ENCODE measurements at places on chromosomes 2 and 18.

- DNase-seq: no peak
Observed at GRCh38 chr2:217065695-217066405, 206.0 kb upstream of the TNP1 start.

DNA sequence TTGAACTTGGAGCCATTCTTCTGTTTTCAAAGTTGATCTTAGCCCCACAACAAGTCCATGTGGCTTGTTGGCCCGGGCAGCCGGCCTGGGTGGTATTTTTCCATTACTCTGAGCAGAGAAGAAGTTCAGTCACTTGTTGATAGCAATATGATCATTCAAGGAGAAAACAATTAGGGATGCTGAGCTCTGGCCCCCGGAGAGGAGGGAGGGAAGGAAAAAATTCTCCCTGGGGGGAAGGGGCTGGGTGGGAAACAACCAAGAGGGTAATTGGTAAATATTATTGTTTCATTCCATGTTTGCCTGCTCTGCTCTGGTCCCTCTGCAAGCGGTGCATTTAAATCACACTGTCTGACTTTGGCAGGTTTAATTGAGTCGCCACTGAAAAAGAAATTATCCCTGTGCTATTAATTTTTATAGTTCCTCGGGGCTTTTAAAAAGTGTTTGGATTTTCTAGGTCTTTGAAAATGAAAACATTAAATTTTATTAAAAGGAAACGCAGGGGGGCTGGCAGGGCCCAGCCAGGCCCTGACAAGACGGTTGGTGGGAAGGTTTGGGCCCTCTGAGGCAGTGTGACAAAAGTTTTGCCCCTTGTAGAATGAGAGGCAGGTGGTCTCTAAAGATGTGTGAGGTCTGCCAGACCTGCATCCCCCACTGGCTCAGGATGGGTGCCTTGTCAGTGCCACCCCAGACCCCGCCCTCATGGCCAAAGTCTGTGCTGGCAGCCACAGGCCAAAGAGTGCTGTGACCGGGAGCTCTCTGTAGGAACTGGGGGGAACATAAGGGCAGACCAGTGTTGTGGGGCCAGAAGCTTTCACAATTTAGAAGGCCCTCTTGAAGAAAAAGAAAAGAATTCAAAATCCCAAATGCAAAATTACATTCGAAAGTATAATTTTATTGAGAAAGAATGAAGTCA is 52.5 kb upstream of the SLC14A2 start:
- DNase-seq: no peak

DNA sequence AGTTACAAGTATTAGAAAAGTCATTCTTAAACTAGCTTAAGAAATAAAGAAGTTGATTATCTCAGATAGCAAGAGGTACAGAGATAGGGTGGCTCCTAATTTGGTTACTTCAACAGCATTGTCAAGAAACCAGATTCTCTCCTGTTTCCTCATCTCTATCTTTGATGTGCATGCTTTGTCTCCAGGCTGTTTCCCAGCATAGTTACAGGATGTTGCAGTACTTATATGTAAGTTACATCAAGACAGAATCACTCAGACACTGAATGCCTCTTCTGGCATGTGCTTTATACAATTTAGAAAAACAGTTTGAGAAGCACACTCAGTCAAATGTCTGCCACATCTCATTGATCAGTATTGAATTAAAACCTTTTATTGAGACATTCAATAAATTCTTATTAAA is 189.5 kb upstream of the UBE2E3 start:
- no peak for DNase-seq

- DNase-seq: no peak
Observed at GRCh38 chr18:75728621-75729020, 301.1 kb upstream of the SMIM21 start.
